ENCODE measurements at places on chromosomes 2 and 18.

- DNase-seq, result no peak
Observed at GRCh38 chr2:213129311-213129710, 22.1 kb downstream of the IKZF2 start.

- no peak for DNase-seq
Observed at GRCh38 chr2:32622570-32623310, 5.1 kb upstream of the TTC27 start.

GRCh38 chr2:180679693-180680092, 300.7 kb upstream of the UBE2E3 start:
- DNase-seq, result no peak

DNA sequence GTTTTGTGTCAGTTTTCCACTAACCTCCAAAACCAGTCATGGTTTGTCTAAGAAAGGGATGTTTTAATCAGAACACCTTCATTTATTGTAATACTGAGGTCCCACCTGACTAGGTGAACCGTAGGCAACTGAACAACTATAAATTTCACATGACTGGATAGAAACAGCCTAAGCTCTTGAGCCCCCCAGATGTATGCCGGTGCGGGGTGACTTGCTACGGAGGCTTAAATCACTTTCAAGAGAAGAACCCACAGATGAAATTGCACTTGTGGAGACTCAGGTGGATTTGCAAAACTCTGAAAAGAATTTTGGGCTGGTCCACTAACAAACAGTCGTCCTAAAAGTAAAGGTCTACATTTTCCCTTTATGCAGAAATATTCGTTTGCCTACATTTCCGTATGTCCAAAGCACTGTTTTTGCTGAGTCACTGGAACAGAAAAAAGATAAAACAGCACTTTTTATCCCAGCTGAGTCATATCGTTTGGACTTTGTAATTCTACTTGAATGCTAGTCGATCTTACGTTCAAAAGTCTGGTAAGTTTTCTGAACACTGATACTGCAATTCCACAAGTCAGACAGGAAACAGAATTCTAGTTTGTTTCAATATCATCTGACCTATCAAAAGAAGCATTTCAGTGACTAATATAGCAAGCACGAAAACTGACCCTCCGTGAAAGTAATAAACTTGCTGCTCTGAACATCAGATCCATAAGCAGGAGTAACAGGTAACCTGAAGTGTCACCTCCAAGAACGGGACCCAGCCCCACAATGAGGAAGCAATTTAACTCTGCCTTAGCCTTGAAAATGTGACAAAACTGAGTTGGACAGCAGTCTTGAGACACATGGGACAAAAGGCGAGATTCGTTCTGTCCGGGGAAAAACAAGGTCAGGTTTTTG, 18.1 kb downstream of the ZNF516 start:
- DNase-seq, result no peak

- no peak for DNase-seq
Observed at GRCh38 chr2:33696234-33696633, 97.1 kb upstream of the FAM98A start.

- DNase-seq, result no peak
Observed at GRCh38 chr2:112032224-112032586, 22.9 kb upstream of the TMEM87B start.

GRCh38 chr2:177983183-177983788, 89.3 kb downstream of the PDE11A start:
- no peak for DNase-seq

DNA sequence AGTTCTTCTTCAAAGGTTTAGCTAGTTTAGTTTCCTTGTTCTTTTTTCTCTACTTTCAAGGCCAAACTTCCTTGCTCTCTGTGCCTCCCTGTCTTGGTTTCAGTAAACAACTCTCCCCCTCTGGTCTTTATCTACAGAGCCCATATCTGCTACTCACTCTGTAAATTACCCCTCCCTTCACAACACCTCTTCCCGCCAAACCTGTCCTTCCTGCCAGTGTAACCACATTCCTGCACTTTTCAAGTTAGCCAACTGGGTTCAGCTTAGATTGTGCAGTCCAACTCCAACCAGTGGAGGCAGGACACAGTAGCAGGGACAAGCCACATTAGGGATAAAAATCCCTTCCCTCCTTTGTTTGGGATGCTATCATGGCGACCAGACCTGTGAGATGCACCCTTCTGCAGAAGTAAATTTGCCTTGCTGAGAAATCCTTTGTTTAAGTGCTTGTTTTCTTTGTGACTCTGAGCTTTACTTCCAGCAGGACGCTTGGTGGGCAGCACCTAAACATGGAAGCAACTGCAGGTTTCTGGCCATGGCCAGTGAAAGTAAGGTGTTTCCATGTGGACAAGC, 706.0 kb downstream of the KCNJ3 start:
- DNase-seq, result no peak

DNA sequence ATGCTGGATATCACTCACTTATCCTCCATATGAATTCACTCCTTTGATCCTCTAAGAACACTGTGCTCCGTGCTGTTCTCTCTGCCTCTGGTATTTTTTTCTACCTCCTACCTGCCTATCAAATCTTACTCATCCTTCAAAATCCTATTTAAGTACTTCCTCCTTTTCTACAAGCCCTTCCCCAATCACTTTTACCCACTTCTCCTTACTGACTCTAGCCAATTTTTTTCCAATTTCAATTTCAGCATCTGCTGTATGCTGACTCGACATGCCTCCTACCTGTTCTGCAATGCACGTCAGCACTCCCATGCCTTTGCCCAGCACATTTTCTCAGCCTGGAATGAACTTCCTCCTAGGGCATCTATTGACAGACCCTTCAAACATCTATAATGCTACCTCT, 37.3 kb upstream of the LNPK start:
- DNase-seq, result no peak

DNA sequence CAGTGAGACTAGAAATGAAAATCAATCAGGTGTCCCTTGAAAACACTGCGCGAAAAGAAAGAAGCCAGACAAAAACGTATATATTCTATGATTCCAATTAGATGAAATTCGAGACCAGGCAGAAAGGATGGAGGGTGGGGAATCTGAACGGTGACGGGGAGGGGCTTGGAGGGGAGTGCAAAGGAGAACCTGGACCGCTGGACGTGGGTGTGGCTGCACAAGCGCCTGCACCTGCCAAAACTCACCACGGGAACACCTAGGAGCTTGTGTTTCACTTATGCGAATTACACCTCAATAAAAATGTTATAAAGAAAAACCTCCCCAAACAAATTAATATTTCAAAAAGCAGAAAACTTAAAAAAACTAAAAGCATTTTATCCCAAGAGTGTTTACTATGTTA, 21.9 kb downstream of the THAP4 start:
- DNase-seq, result no peak

DNA sequence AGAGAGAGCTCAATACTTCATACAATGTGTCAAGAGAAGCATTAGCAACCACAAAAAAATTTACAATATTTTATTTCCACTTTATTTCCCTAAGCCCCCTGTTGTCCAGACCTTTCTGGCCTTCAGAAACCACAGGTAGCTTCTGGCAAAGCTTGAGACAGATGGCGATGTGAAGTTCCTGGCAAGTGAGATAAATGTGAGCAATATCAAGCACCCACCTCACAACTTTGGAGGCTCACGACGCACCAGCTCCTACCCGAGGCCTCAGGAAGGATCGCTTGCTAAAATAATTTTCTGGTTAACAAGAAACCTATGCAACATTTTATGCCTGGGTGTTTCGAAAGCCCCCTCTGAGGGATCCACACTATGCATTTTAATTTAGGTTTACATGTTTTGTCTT, 158.1 kb upstream of the CHAC2 start:
- no peak for DNase-seq

- DNase-seq, result no peak
Observed at GRCh38 chr2:42977270-42978174, 185.1 kb upstream of the HAAO start.

DNA sequence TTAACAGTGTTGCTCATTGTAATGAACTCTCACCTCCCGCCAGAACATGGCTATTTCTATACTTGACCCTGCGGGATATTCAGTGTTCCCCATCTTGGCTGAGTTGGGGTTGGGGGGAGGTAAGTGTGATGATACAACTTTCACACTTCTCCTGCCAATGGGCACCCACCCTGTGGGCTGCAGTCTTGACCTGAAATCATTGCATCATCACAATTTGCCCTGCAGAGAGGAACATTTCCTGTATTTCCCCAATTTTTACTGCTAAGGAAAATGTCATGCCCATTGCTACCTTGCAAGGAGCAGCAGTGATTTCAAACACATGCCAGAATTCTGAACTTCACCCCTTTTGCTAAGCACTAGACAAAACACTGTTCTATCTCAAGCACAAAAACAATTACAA, 92.1 kb downstream of the ADD2 start:
- no peak for DNase-seq

- no peak for DNase-seq
Observed at GRCh38 chr2:200243441-200243840, 63.1 kb upstream of the SPATS2L start.

DNA sequence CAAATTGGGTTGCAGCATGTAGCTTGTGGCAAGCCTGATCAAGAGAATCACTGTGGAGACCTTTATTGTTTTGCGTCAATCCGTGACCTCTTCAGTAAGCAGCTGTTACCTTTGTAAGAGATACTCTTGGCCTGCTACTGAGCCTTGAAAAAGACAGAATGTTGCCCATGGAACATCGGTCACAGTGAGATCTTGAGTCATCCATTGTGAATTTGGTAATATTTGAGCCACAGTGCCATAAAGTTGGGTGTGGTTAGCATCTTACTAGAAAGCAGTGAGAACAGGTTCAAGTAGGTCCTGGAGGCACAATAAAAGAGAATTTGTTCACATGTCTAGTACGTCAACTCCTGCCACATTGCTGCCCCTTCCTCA, 12.7 kb upstream of the EFR3B start:
- DNase-seq, result no peak

DNA sequence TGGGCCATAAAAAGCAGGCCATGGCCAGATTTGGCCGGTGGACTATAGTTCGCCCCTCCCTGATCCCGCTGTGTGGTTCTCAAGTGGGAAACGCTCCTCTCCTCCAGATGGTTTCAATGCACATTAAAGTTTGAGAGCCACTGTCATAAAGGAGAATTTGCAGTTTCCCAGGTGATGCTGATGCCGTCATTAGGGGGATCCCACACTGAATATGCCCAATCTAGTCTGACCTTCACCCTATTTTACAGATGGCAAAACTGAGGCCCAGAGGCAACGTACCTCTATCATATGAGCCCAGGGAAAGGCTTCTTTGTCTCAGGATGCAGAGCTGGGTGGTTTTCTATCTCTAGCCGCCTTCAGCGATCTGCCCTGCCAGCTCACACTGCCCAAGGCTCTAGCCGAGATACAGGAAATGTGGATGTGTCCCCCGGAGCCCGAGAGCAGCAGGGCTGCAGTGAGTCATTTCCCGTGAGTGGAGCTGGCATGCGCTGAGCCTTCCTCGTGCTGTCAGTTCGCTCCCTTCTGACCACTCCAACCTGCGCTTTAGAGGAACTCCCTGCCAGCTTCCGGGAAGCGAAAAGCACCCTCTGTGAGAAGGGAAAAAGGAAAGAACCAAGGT, 116.2 kb downstream of the SMAD7 start:
- DNase-seq, result peak; percentile 56

- DNase-seq, result no peak
Observed at GRCh38 chr2:72963423-72964145, 46.3 kb downstream of the EMX1 start.

DNA sequence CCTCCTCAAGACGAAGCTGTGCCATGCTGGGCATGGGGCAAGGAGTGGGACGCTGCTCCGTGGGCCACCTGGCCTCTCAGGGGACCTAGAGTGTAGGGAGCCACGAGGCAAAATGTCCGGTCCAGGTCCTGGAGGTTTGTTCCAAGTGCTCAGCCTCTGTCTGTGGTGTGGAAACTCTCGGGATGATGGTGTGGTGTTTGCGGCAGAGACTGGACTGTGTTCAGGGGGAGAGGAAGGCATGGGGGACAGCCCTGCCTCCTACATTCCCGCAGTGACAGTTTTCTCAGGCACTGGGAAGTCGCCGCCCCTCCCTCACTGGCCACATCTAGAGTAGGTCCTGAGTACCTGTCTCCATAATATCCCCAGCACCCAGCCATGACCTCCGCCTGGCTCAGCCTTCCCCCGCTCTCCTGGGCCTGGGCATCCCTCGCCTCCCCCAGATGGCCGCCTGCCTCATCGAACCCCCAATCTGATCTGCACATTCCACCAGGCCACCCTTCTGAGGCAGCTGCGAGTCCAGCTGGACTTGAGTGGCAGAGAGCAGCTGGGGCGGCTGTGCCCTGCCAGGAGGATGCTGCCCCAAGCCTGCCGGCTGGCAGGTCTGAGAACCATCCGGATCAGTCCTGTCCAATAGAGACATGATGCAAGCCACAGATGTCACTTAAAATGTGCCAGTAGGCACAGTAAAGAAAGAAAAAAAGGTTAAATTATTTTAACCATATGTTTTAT, 6.2 kb downstream of the KCNIP3 start:
- no peak for DNase-seq

DNA sequence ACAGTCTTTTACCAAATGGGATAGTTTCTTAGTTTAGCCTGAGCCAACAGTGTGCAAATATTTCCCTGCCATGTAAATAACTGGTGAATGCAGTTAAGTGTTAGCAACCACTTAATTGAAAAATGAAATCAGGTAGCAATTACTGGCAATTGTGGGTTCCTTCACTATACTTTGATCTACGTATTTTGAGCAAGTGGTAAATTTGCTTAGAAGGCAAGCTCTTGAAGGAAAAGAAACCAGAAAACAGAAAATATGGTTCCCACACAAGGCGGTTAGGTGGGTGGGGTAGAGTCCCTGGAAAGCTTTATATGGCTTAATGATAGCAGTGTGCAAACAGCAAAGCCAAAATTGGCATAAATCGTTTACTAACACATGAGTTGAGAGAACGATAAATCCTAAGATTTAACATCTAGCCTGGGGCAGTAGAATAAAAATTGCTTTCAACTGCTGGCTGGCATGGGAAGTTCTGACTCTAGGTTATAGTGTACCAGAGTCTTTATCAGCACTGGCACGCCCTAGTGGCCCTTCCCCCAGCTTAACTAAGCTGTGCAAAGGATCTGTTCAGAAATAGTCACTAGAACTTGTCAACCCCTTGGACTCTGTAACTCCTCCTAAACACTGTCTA, 17.0 kb downstream of the SLC9A2 start:
- DNase-seq, result no peak

DNA sequence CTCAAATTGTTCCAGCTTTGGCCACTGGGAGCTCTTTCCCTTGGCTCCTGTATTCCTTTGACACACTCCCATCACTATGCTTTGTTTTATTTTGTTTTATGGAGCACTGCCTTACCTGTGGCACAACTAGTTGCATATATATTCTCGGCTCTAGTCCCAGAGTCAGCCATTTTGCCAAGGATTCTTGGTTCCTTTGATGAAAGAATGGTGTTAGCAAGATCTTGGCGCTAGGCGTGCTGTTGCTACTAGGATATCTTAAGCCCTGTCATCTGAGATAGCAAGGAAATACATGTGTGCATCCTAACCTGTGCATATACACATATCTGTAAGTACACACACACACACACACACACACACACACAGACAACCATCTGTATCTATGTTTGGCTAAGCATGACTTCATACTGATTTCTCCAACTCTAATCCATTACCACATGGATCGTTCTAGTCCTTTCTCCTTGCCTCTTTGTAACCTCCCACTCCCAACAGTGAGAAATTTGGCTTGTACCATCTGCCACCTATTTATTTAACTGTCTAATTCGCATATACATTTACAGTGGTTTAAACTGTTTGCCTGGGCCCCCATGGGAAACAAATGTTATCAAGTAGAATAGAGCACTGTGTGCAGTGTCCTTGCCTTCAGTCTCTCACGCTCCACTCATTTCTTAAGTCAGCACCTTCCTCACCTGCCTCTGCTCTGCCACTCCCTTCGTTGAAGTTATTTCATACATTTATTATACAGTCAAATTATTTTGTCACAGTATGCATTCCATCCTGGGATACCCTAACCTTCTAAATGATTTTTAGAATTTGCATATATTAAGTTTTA, 137.5 kb upstream of the MAP3K20 start:
- DNase-seq, result no peak
